ENCODE measurements at places on chromosomes 7 and 10. TPM values are rescaled to one million over a fixed set of nuclear protein-coding genes. Genes with fewer than 3 reads are reported as not detected.

DNA sequence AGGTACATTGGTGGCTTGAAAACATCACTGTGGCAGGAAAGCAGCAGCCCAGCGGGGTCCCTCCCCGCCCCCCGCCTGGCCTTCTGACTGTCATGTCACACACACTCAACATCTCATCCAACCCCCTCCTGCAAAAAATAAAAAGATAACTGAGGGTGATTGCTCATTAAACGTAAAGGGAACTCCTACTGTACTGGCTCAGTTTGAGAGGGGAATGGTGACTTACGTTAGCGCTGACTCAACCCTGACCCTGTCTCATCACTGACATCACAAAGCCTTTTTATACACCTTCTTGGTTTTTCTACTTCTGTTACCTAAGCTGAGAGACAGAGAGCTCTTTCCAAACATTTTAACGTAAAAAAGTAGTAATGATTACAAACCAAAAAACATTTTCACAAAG lies 48.8 kb downstream of the ADARB2 start:
- DNase-seq, result no peak

DNA sequence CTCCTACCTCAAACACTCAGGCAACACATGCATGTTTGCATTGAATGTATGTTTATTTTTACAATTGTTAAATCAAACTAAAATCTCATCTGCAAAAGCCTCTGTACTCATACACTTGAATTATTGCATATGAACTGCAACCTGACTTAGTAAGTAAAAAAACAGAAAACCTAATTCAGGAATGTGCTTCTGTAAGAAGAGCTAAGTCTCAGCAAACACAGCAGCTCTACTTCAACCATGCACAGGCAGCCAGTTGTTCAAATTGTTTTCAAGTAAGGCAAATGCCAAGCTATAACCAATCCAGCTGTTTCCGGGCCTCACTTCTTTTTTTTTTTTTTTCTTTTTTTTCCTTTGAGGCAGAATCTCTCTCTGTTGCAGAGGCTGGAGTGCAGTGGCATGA lies 93.5 kb upstream of the MALRD1 start:
- no peak for DNase-seq

DNA sequence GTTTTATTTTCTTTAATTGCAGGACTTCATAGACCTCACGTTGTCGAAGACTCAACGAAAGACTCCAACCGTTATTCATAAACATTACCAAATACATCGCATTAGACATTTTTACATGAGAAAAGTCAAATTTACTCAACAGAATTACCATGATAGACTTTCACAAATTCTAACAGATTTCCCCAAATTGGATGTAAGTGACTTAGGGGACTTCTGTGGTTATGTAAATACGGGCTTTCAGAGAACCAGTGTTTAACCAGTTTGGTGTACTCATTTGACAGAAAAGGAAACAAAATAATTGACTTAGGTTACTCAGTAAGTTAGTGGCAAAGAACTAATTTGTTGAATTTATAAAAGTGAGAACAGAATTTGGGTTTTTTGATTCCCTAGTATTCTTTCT lies 4.2 kb downstream of the GTPBP4 start:
- DNase-seq, result no peak

DNA sequence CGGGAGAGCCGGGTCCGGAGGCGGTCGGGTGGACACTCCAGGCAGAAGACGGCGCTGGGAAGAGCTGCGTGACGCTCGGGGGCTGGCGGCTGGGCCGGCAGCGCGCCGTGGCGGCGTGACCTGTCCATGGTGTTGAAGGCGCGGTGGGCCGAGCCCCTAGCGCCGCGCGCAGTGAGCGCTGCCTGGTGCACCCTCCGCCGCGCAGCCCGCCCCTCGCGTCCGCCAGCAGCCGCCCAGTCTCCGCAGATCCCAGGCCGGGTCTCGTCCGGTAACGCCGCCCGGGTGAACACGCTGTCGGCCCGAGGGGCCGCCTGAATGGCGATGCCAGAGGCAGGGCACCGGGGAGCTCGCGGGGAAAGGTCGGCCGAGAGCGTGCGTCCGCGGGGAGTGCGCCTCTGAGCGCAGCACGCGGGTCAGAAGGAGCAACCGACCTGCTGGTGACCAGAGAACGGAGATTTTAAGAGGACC lies 657 bp upstream of the TMEM178B start:
- peak; percentile 45 for DNase-seq

DNA sequence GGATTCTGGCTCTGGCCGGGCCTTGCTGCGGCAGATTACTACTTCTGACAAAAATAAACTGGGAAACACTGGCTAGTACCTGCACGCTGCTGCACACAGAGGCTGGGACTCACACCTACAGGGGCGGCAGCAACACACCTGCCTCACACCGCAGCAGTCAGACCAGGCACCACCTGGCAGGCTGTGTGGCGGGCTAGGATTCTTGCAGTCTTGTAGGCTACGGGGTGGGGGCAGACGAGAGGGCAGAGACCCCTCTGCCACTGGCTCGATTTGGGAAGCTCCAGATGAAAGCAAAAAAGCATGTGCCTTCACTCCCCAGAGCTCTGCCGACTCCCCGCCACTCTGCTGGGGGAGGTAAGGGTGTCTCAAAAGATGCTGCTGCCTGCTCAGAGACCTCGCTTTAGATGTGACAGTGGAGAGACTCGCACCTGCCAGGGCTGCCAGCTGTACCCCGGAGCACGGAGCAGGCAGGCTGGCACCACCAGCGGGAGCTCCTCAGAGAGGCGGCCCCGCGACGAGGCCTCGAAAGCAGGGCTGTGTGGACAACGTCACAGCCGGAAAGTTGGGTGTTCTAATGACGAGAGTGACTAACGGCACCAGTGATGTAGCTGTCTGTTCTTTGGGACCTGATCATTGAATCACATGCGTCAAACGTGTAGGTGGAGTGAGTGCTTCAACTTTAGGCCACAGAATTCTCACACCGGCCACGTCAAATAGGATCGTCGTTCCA lies 250.5 kb downstream of the ZMYND11 start:
- DNase-seq, result no peak

DNA sequence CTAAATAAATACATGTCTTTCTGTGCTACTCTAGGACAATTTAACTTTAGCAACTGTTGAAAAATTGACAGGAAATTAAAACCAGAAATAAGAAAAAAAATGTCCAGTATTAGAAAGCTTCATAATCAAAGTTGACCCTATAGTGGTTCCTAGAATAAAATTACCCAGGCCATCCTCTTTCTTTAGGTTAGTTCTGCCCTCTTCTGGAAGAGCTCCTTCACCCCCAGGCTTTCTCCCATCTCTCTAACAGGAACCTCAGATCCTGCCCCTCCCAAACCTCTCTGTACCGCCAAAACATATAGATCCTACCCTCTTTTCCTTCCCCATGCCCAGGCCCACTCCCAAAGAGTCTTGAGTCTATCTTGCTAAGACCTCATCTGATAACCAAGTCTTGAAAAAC lies 159.4 kb upstream of the CDK1 start:
- DNase-seq, result no peak

DNA sequence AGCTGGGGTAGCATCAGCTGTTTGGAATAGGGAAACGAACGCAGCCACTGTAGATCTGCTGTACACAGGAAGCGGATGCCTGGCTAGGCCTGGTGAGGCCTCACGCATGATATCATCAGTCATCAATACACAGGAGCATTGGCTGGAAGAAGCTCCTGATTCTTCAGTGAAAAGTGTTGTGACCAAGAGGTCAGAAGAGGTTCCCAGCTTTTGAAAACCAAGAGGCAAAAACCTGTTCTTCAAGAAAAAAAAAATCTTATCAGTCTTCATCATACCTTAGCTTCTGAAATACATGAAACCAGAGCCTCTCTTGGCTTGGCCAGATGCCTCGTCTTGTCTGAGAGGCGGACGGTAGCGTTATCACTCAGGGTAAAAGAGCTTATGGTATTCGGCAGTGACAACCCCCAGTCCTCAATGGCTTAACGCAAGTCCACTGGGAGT lies 139.3 kb upstream of the TCF7L2 start:
- DNase-seq, result no peak

DNA sequence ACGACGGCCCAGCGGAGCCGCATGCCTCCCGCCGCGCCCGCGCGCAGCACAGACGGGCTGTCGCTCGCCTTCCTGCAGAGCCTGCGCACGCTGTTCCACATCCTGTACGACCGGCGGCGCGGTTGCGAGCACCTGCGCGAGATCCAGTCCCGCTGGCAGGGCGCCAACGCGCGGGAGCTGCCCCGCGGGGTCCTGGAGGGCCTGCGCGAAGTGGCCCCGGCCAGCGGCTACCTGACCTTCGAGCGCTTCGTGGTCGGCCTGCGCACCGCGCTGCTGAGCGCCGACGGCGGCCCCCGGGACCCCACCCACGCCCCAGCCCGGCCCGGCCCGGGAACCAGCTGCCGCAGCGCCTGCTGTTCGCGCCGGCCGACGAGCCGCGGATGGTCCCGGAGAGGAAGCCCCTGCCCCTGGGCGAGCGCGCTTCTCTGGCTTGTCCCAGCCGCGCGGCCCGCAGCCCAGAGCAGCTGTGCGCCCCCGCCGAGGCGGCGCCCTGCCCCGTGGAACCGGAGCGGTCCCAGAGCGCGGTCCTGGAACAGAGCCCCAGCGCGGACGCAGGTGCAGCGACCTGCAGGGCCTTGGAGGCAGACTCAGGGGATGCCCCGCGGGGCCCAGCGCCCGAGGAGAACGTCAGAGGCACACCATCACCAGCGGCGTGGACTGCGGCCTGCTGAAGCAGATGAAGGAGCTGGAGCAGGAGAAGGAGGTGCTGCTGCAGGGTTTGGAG lies 25.3 kb upstream of the ZNF716 start:
- DNase-seq, result no peak

DNA sequence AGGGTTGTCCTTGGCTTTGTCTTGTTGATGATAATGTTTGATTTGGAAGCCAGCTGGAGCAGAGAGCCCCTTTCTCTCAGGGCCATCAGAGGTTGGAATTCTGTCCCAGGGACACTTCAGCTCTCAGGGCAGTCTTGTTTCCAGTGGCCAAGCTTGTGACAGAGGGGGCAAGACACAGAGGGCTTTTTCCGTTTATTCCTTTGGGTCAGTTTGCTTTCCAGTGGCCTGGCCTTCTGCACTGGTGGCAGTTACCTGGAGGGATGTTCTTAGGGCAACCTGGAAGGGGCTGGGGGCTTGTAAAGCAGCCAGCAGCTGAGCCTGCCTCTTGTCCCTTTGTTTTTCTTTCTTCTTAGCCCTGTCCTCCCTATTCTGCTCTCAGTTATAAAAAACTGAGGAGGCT lies 62.7 kb downstream of the MTURN start:
- no peak for DNase-seq

DNA sequence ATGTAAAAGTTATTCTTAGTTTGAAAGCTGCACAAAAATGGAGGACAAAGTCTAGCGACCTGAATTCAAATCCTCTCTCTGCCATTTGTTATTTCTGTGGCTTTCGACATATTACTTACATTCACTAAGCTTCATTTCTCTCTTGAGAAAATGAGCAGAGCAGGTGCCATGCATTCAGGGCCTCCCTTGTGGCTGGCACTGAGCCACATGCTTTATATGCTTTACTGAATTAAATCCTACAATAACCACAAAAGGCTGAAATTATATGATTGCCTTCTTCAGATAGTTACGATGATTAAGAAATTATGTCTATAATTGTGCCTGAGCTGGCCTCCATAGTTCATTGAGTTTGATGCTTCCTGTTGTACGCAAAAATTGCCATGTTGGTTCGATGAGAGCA lies 98.7 kb downstream of the NPSR1 start:
- DNase-seq, result no peak

GRCh38 chr7:12927635-12928434 lies 240.4 kb downstream of the ARL4A start:
- no peak for DNase-seq

ATP5MK gene
- total RNA-seq, result 436 TPM

ADGRA1 gene
- not detected for total RNA-seq

TLX1 gene
- total RNA-seq, result not detected

SLC26A3 gene
- total RNA-seq, result not detected

TMEM213 gene
- total RNA-seq, result 0.19 TPM

MNX1 gene
- not detected for total RNA-seq
